Sigmoid colon (tissue), 7 donors: ENCODE measurements at places on chromosomes 12 and 14.

- no peak for DNase-seq
These were observed 40.3 kb upstream of the PCED1B start for GRCh38 chr12:47039079-47039478.

DNA sequence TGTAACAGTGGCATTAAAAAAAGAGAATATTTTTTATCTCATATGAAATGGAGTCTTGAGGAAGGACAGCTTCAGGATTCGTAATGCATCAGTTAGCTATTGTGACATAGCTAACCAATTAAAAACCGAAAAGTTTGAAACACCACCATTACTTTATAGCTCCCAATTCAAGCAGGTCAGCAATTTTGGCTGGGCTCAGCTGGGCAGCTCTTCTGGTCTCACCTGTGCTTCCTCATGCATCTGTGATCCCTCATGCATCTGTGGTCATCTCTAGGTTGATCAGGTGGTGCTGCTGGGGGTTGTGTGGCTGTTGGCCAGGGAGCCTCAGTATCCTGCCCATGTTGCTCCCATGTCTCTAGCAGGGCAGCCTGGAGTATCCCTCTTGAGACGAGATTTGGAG, 76.7 kb upstream of the KCNA1 start:
- no peak for DNase-seq

DNA sequence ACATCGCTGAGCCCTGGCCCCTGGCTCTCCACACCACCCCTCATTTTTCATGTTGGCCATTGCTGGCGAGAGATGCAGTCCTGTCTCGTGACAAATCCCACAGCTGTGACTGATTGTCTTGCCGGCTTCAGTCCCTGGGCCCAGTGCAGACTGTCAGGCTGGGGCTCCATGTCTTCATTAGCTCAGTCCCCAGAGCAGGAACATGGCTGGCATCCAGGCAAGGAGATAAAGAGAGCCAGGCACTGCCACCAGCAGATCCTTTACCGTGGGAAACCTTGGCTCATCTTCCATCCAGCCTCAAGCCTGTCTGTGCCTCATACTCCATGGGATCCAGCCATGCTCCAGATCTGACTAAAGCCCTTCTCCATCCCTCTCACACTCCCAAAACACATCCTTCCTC, 284.7 kb upstream of the FKBP4 start:
- DNase-seq, result no peak

- no peak for DNase-seq
These were observed 207.2 kb downstream of the AACS start for GRCh38 chr12:125272383-125272933.

DNA sequence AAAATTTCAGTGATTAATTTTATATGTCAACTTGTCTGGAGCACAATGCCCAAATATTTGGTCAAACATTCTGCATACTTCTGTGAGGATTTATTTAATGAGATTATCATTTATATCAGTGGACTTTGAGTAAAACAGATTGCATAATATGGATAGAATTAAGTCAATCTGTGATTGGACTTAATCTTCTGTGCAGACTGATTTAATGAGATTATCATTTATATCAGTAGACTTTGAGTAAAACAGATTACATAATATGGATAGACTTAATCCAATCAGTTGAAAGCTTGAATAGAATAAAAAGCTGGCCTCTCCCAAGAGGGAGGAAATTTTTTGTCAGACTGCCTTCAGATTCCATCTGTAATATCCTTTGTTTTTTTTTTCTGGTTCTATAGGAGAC, 1413.2 kb downstream of the LRFN5 start:
- DNase-seq, result no peak

DNA sequence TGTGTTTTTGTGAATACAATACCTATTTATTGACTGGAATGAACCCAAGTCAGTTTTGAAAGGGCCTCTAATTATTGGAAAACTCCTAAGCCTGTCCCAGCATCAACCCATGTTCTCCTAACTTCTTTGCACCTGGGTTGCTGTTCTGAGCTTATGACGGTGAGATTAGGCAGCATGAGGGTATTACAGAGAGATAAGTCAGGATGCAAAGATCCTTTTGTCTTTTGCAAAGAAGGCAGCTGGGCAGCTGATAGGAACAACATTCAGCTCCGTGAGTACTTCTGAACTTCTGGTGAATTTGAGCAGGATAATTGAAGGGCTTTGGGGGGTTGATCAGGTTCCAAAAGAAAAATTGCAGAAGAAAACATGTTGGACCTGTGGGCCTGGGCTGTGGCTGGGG, at the start of gene PDE6H:
TSS of gene PDE6H (plus strand) at position 227 of the 400 bp plus-strand sequence. CDS start 4,971 bp downstream, outside the sequence.
- no peak for DNase-seq

DNA sequence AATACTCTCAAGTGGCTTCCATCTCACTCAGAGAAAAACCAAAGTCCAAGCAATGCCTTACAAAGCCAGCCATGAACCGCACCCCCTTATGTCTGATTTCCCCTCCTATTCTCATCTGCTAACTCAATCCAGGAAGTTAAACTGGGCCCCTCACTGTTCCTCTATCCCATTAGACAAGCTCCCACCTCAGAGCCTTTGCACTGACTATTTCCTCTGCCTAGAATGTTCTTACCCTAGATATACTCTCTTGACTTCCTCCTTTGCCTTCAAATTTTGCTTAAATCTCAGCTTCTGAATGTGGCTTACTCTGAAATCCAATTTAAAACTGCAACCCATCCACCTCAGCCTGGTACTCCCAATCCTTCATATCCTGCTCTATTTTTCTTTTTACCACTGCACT, 257.0 kb upstream of the USP15 start:
- no peak for DNase-seq

- no peak for DNase-seq
These were observed 8.4 kb upstream of the APOLD1 start for GRCh38 chr12:12777092-12777491.

DNA sequence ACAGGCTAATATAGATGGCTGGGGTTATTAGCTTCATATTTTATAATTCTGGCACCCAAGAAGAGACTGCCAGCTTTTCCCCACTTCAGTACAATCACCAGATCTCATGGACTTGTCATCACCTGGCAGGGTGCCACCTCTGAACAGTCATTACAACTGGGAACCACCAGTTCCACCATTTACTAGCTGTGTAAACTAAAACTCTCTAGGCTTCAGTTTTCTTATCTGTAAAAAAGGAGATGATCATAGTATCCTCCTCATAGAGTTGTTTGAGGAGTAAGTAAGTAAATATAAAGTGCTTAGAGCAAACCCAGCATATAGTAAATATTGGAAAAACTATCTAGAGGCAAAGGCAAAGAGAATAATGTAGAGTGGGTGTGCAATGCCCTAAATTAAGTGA, 19.3 kb downstream of the CPNE8 start:
- no peak for DNase-seq

- no peak for DNase-seq
These were observed 32.1 kb downstream of the RPH3A start for GRCh38 chr12:112823582-112824149.

GRCh38 chr12:6632026-6632983, 3.5 kb downstream of the LPAR5 start:
- no peak for DNase-seq

DNA sequence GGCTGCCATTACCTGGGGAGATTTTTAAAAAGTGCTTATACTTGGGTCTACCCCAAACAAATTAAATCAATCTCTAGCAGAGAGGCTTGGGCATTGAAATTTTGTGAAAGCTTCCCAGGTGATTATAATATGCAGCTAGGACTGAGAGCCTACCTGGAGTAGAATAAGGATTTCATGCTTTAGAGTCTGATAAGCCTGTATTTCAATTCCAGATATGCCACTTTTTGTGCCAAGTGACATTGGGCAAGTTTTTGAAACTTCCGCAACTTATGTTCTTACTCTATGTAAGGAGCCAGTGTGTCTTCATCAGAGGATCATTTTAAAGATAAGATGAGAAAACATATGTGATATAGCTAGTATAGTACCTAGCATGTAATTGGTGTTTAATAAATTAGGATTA, 159.8 kb upstream of the LRIG3 start:
- DNase-seq, result no peak

DNA sequence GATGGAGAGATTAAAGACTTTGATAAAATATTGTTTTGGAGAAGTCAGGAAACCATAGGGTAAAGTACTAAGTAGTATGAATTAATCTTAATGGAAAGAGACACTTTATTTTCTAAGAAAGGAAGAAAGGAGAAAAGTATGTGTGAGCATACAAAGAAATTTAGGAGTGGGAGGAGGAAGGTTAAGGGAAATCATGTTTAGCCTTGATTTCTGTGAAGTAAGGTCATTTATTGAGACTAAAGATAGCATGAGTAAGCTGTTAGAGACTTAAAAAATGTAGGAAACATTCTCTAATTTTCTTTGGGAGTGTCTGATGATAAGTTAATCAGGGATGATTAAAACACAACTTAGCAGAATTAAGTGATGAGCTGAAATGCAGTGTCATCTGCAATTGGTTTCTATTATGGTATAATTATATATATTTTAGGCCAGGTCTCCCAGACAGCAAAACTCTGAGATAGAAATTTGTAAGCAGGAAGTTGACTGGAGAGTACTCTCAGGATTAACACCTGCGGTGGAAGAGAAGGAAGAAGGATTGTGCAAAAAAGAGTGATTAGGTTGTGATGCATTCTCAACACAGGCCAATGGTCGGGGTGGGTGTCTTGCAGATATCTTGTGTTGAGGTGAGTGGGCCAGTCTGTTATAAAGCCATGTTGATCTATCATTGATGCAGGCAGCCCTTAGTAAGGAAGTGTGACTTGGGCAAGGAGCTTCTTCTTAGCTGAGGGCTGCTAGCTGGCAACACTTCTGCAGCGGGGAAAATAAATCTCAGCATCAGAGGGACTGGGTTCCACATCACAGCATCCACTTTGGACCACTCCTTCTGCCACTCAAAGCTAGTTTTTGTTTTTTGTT, 256.2 kb downstream of the AEBP2 start:
- DNase-seq, result no peak

DNA sequence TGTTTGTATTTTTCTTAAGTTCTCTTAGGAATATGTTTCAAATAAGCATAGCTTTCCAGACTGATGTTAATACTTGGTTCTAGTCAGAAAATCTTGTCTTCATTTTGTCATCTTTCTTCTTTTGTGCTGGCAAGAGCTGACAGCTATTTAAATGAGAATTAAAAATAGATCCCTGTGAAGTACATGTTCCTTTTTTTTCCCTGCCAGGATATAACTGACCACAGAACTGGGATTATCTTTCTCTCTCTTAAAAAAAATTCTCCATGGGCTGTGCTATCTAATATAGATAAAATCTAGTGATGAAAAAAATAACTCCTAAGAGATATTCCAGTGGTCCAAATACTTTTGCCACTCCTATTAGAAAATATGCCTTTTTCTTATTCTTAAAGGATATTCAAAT, 163.4 kb downstream of the AKAP6 start:
- DNase-seq, result no peak

DNA sequence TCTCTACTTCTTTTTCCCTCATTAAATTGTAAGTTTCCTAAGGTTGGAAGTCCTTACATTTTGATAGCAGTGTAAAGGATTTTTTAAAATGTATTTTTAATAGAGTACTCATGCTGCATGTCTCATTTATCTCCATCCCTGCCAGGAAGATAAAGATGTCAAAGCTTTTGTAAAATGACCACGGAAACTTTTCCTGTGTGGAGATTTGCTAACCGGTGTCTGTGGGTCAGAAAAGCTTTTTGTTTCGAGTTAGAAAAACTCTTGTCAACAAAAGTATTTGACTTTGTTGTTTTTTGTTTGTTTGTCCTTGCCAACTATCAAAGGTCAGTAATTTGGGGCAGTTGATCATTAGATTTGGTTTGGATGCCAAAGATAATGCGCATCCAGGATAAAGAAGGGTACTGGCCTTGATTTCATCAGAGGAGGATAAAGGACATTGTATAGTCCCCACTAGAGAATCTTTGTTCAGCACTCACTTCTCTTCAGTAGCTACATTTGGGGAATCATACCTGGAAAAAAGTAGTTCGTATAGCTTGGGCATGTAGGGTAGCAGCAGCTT, 156.8 kb upstream of the HIF1A start:
- DNase-seq, result no peak

- DNase-seq, result no peak
These were observed 103.6 kb downstream of the TMEM30B start for GRCh38 chr14:61177279-61178225.

GRCh38 chr12:116990971-116991966, 80.5 kb downstream of the FBXW8 start:
- DNase-seq, result no peak

DNA sequence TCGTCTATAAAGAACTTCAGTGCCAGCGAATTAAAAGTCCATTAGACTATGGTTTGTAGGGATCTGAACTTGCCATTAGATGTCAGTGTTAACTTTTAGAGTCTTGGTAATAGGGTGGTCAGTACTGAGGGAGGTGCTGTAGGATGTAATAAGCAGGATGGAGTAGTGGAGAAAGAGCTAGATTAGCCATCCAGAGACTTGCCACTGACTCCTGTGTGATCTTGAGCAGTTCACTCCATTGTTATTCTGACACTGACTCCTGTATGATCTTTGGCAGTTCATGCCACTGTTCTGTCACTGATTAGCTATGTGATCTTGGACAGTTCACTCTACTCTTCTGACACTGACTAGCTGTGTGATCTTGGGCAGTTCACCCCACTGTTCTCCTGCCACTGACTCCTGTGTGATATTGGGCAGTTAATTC, 133.6 kb downstream of the TTLL5 start:
- no peak for DNase-seq

GRCh38 chr12:1318327-1319031, 275.9 kb downstream of the FBXL14 start:
- DNase-seq, result no peak

DNA sequence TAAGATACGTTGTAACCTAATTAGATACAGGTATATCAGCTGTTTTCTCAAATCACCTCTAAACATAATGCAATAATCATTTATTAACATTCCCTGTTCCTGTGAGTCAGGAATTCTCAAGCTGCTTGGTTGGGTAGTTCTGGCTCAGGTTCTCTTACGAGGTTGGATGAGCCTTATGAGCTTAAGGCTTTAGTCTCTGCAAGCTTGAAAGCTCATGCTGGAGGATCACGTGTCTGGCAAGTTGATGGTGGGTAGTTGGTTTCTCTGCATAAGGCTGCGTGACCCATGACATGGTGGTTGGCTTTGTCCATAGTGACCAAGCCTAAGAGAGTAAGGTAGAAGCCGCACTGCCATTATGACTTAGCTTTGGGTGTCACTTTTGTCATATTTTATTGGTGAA, 62.0 kb downstream of the PLEKHA5 start:
- DNase-seq, result no peak

GRCh38 chr12:82415402-82415801, 57.1 kb downstream of the METTL25 start:
- DNase-seq, result no peak
